ENCODE measurements at places on chromosomes 4 and X.
A peak's percentile ranks its signal among the peaks of the same experiment; 100 is the strongest.

DNA sequence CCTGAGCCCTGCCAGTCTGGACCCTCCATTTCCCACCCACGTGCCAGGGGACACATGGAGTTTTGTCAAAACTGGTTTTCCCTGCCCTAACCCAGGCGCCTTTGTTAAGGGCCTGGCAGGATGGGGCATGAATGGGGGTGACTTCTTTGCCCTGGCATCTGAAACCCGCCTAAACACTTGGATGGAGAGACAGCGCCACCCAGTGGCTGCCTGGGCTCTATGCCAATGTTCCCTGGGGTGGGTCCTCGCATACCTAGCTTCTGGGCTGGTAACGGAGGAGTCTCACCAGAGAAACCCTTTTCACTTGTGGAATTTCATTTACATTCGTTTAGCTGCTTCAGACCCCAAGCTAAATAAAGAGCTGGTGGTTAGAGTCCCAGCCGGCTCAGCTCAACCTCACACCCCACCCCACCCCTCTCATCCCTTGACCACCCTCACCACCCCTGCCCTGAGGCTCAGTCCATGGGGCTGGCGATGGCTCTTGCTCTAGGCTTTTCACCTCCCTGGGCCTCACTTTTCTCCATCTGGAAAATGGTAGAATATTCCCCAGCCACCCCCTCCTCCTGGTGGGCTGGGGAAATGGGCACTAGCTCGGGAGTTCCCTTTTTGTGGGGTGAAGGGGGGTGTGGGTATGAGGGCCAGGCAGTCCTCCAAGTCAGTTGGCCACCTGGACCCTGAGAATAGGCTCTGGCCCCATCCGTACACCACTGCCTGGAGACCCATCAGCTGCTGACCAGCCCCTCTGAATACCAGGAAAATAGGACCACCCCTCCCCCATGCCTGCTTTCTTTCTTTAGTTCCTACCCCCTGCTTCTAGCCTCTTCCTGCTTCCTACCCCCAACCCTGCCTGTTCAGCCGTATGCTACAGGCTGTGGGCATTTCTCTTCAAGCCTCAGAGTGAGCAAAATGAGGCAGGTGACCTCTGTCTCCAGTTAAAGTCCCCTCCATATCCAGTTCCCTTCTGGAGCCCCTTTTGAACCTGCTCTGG is 57.1 kb upstream of the PJA1 start:
- peak; percentile 60 for DNase-seq

- DNase-seq, result no peak
These were observed 33.3 kb downstream of the ARX start for GRCh38 chrX:24982306-24982965.

- no peak for DNase-seq
These were observed 437.6 kb upstream of the AGA start for GRCh38 chr4:177879851-177880250.

DNA sequence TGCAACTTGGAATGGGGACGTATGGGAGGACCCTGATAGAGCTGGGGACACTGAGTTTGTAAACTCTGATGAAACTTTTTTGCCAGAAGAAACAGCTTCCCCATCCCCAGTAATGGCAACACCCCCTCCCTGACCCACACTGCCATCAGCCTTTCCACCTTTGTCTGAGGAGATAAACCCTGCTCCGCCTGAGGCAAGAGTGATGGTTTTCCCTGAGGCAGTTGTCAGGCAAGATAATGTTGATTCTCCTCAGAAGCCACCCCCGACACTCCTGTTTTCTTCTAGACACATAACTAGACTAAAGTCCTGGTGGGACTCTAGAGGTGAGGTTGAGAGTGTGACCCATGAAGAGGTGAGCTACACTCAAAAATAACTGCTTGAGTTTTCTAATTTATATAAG is 71.9 kb upstream of the STK26 start:
- DNase-seq, result no peak

GRCh38 chr4:146978641-146979040 is 33.0 kb upstream of the TTC29 start:
- DNase-seq, result no peak

DNA sequence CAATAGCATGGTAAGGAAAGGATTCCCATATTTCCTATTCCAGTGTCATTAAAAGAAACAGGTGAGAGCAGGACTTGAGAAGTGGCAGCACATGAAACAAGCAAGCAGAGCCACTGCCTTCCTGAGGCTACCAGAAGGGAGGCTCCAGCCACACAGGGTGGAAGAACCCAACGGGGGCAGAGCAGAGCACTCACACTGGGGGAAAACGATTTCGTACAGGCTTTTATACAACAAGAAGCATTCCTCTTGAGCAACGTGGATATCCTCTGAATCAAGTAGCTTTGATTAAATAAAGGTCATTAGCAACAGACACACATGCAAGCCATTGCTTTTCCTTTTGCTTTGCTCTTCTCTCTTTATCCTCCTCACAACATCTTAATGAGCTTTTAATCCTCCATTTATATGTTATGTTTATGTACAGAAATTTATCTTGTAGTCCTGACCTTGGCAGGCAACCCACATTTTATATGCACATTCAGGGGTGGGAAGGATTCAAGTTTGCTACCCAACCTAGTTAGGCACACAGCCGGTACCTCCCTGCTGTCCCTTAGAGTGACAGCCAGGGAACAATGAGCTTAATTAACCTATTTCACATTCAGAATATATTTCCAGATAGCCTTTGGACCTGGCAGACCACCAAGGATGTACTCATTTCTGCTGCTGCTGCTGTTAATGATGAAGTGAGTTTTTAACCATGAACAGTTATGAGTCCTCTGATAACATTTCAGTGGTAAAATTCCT is 202.1 kb downstream of the ARHGAP24 start:
- no peak for DNase-seq

DNA sequence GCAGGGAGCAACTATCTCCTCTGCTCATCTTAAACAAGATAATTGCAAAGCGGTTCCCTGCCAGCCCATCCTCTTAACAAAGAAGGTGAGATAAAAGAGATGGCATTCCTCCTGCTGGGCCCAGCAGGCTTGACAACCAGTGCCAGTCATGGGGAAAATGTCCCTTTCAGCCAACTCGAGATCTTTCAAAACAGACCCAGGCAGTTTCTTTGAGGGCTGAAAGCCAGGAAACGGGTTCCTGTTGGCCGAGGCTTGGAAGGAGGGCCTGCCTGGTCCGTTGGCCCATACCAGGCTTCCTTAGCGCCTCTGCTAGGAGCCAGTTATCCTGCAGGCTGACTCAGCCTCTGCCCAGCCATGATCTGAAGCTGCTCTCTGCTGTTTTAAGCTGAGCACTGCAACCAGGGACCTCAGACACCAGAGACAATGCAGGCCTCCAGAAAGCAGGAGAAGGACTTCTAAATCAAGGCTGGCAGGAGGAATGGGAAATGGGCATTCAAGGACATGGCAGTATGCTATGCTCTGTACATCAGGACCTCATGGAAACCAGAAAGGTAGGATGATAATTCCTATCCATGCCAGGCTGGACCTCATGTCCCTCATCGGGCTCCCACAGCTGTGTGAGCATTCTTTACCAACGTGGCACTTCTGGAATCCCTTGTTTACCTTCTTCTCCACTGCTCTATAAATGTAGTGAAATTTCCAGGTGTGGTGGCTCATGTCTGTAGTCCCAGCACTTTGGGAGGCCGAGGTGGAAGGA is 42.4 kb upstream of the SLC2A9 start:
- no peak for DNase-seq

DNA sequence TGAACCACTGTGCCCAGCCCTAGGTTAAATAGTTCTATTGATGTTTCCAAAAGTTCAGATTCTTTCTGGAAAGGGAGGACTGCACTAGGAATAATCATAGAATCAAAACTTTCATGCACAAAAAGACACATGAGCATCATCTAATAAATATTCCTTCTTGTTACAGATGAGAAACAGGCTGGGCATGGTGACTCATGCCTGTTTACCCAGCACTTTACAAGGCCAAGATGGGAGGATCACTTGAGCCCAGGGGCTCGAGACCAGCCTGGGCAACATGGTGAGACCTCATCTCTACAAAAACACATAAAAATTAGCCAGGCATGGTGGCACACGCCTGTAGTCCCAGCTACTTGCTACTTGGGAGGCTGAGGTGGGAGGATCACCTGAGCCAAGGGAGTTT is 27.7 kb downstream of the LARP7 start:
- DNase-seq, result no peak

DNA sequence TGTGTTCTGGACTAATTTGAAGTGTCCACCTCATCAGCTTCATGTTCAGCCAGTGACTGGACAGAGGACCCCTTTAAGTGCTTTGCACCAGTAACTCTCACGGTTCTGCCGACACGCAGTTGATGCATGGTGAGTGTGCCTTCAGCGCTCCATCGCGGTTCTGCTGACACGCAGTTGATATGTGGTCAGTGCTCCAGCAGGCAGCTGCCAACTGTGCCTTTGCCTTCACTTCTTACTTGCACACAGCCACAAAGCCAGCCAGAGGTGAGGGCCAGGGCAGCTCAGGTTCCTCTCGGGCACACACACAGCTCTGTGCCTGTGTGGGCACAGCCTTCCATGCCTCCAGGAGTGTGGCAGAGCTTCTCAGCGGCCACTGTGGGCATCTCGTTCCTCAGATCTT is 12.4 kb downstream of the NKX1-1 start:
- DNase-seq, result no peak

DNA sequence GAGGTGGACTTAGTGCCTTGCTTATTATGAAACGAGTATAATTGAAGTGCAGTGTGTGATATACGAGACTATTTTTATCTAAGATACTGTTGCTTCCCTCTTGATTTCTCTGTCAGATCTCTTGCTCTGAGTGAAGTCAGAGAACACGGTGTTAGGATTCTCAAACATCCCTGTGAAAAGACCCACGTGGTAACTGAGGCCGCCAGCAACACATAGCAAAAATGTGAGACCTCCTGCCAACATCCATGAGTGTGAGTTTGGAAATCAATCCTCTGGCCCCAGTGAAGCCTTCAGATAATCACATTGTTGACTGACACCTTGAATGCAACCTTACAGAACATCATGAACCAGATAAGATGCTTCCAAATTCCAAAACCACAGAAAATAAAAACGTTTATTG is 954.4 kb downstream of the FAT4 start:
- no peak for DNase-seq
